NCI-H187 treated with DMSO at 0.1 percent for 48 hours (cell line): ENCODE measurements at places on chromosomes 7 and 10.

DNA sequence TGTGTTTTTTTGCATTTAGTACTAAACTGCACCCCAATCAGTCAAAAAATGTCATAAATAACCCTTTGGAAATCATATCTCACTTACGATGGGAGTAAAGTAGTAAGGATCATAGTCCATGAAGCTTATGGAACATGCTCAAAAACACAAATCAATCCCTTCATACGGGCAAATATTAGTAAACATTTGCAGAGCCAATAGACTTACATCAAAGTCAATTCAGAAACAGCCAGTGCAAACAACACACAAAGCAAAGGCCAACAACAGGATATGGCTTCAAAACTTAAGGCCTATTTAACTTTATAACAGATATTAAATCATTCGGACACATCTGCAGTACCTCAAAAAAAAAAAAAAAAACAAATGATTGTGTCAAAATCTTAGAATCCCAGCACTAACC lies 32.1 kb downstream of the SGCE start:
- no peak for DNase-seq

DNA sequence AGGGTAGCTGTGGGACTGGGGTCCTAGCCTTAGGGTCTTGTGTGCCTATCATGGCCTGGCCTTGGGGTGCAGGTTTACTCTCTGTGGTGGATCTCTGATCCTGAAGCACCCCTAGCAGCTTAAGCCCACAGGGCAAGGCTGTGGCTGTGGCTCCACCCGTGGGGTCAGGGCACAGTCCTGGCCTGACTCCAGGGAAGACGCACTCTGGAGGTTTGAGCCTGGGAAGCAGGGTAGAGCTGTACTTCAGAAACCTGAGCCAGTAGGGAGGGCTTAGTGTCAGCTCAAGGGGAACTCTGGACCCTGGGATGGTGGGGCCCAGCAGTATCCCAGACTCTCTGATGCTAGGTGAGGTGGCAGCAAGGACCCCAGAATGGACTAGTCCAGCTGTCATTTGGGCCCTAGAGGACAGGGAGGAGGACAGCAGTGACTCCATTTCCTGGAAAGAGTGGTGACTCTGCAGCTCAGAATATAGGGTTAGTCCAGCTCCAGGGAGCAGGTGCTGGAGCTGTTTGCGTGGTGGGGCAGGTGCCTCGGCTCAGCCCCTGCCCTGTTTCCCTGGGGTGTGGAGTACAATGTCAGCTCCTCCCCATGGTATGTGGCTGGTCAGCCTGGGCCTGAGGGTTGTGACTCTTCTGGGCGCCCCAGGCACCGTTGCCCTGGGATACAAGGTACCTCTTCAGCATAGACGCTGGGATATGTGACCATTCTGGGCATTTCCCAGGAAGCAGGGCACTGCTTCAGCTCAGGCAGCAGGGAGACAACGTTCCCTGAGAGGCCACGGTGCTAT lies 15.8 kb downstream of the GTPBP4 start:
- DNase-seq: no peak

- DNase-seq: no peak
Measured at GRCh38 chr7:1516586-1517251, 12.5 kb upstream of the INTS1 start.

GRCh38 chr10:81704596-81704995 lies 170.4 kb upstream of the NRG3 start:
- no peak for DNase-seq

GRCh38 chr7:28105234-28105633 lies 75.4 kb downstream of the JAZF1 start:
- DNase-seq: no peak

GRCh38 chr7:108203537-108203936 lies 73.4 kb upstream of the LAMB4 start:
- no peak for DNase-seq

GRCh38 chr7:19754521-19755116 lies 18.8 kb downstream of the TMEM196 start:
- no peak for DNase-seq

GRCh38 chr7:102061981-102062390 lies 224.7 kb upstream of the SH2B2 start:
- no peak for DNase-seq

DNA sequence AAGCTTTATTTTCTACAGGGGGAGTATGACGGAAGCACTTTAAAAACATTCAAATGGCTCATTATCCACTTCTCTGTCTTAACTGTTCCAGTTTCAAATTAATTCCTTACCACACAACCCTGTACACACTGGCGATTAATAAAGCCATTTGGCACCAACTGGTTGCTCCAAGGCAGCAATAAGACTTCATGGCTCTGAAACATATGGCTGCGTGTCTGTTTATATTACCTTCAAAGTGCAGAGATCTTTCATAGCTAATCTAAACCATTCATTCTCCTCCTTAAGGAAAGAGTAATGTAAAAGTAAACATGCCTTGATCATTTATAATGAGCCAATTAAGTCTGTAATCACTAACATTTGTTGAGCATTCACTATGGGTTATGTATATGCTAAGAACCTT lies 325.7 kb downstream of the PARD3 start:
- DNase-seq: no peak

- DNase-seq: no peak
Measured at GRCh38 chr10:133133471-133134231, 26.4 kb upstream of the KNDC1 start.

- DNase-seq: no peak
Measured at GRCh38 chr10:62230344-62231121, 38.1 kb downstream of the RTKN2 start.

GRCh38 chr10:95691281-95691680 lies 2.4 kb downstream of the TCTN3 start:
- no peak for DNase-seq

GRCh38 chr7:151694828-151695580 lies 175.3 kb upstream of the RHEB start:
- DNase-seq: no peak

DNA sequence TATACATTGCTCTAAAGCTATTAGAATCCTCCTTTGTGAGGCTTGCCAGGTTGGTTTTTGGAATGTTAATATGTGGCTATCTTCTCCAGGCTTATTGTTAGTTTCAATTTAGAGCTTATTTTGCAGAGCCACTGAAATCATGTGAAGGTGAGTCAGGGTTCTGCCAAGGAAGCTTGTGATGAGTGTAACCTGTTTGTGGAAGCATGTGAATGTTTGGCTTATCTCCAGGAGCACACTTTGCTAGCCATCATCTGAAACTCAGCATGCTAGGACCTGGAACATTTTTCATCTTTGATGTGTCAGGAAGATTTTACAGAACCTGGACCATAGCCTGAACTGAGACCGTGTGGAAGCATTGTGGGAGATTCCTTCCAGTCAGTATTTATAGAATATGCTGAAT lies 197.3 kb downstream of the PPP1R9A start:
- DNase-seq: no peak

DNA sequence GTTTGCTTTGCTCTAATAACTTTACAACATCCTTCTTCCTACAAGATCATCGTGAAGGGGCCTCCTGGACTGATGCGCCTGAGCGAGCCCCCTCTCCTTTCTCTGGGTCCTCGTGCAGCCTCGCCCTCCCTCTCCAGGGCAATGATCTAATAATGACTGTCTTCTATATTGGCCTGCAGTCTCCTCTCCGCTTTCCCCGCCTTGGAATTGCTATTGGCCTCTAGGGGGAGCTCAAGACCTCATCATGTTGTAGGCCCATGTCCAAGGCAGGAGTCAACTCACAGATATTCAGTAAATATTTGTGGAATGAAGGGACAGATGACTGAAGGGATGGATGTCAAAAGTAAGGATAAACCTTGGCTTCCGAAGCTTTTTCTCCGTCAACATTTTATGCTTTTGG lies 1180.3 kb downstream of the TYW1 start:
- DNase-seq: peak; percentile 76

DNA sequence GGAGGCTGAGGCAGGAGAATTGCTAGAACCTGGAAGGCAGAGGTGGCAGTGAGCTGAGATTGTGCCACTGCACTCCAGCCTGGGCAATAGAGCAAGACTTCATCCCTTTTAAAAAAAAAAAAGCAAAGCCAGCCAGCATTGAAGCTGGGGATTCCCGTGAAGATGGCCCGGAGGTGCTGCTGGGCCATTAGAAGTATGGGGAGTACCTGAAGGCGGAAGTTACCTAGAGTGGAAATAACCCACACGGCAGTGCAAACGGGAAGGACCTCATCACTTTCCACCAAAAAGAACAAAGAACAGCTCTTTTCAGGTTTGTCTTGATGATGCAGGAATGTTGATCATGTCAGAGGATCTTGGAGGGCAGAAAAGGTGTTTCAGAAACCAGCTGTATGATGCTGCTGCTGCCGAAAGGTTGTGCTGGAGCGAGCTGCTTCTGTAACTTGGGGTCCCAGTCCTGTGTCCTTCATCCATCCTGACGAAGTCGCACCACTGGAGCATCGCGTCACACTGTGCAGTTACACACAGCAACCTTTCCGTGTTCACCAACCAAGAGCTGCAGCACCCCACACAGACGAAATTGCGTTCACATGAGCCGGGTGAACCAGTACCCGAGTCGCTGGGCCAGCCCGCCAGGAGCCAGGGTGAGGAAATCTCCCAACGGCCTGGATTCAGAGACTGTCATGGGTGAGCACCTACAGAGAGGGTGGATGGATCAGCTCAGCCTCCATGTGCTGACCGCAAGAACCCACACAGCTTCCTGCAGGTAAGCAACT lies 8.2 kb downstream of the ZFAND2A start:
- no peak for DNase-seq

DNA sequence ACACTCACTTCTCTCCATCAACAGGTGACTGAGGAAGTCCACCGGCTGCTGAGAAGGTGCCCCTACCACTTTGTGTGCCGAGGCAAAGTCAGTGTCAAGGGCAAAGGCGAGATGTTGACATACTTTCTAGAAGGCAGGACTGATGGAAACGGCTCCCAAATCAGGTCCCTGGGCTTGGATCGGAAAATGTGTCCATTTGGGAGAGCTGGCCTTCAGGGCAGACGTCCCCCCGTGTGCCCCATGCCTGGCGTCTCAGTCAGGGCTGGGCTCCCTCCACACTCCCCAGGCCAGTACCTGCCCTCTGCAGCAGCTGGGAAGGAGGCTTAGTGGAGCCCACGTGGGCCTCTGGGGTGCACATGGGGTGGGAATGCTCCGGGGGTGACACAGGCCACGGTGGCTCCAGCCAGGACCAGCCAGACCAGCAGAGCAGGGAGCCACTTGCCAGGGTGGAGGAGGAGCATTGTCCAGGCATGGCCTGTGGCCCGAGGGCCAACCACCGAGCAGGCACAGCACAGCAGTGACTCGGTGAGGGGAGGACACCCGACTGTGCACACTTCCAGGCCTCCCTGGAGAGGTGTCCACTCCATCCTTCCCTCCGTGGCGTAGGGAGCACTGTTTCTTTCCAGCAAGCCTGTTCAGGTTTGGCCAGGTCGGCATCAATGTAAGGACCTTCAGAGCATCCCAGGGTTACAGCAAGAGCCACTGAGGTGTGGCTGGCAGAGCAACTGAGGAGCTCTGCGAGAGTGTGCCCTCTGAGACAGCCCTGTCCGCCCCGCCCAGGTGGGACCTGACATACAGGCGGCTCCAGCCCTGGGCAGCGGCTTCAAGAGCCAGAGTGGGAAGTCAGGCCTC lies 139.7 kb downstream of the ADCY1 start:
- no peak for DNase-seq

GRCh38 chr7:25427721-25428120 lies 199.4 kb upstream of the NPVF start:
- peak; percentile 48 for DNase-seq

DNA sequence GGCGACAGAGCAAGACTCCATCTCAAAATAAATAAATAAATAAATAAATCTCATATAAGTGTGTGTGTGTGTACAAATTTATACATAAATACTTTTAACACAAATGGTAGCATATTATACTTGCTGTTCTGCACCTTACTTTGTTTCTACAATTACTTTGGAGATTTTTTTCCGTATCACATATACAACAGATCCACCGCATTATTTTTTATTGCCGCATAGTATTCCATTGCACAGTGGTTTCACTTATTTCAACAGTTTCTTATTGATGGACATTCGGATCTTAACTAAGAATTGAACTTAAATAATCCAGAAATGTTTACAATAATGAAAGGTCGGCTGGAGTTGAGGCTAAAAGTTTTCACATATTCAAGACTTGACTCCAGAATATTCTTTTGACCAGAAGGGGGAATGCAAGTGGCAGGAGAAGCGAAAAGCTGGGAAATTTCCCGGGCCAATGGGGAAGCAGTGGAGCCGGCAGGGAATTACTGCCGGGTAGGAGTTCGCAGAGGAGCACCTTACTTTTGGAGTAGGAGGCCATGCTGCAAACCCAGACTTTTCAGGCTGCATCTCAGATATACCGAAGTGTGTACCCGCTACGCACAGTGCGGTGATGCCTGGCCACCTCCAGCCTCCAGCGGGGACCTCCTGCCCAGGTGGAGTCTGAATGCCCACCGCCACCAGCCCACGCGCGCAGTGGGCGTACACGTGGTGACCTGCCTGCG lies 415 bp upstream of the CNNM1 start:
- no peak for DNase-seq

DNA sequence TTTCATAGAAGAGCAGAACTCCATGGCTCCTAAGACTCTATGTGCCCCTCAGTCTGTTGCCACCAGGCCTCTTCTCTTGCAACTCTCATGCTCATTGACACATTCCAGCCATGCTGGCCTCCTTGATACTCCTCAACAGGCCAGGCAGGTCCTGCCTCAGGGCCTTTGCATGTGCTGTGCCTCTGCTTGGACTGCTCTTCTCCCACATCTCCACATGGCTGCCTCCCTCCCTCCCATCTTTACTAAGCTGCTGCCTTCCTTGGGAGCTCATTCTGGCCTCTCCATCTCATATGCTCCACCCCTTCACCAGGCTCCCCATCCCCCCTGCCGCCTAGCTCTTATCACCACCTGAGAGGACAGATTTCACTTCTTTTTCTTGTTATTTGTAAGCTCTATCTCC lies 103.8 kb upstream of the GPR26 start:
- no peak for DNase-seq

DNA sequence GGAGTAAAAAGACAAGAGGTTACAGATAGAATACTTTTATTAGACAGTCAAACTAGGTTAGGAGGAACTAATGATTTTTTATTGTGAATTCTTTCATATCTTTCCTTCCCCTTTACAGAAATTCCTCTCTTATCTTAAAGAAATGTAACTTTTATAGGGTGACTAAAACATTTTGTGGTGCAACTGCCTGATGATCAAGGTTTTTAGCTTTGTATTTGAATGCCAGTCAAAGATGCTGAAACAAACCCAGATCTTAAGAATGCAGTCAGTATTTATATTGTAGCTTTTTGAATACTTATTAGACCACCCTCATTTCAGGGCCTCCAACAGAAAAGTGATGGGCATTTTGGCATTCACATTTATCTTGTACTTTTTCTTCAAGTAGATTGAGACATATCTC lies 27.4 kb downstream of the TAX1BP1 start:
- DNase-seq: no peak

- DNase-seq: no peak
Measured at GRCh38 chr7:34087892-34088891, 182.9 kb downstream of the BMPER start.
